ENCODE measurements at places on chromosomes 4 and X.

- no peak for DNase-seq
These were observed 495.2 kb downstream of the MID1IP1 start for GRCh38 chrX:39296472-39296871.

GRCh38 chrX:71489540-71489939, 43.4 kb upstream of the OGT start:
- no peak for DNase-seq

- no peak for DNase-seq
These were observed 4.1 kb upstream of the CTBP1 start for GRCh38 chr4:1252928-1253492.

DNA sequence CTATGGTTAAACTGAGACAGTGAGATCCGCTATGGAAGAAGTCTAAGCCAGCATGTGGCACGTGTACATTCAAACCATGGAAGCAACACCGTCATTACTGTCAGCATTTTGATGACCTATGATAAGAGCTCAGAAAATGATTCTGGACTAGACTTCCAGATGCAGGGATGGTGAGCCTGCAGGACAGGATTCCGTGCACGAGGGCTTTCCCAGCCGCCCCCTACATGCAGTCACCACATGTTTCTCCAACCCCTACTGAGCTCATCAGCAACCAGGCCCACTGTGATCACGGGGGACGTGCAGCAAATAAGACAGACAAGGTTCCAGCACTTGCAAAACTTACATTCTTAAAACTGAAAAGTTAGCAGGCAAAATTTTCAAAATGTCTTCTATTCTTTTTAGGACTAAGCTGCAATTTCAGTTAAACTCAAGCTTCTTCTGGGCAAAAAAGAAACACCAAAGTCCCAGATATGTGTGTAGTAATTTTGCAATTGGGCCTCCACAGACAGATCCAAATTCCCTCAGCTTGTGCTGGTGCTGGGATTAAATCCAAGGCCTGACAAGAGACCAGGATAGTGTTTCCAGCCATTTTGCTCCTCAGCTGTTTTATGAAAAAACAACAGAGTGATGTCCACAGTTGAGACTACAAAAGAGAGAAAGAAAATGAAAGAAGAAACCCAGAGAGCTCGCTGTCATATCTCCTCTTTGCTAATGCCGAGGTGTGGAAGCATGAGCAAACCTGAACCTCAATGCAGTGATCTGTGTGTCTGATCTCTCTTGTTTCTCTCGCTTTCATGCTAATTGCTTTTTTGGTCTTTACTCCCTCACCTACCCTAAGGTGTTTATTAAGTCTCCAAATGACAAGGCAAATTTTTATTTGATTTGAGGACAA, 118.2 kb downstream of the AFAP1 start:
- no peak for DNase-seq

DNA sequence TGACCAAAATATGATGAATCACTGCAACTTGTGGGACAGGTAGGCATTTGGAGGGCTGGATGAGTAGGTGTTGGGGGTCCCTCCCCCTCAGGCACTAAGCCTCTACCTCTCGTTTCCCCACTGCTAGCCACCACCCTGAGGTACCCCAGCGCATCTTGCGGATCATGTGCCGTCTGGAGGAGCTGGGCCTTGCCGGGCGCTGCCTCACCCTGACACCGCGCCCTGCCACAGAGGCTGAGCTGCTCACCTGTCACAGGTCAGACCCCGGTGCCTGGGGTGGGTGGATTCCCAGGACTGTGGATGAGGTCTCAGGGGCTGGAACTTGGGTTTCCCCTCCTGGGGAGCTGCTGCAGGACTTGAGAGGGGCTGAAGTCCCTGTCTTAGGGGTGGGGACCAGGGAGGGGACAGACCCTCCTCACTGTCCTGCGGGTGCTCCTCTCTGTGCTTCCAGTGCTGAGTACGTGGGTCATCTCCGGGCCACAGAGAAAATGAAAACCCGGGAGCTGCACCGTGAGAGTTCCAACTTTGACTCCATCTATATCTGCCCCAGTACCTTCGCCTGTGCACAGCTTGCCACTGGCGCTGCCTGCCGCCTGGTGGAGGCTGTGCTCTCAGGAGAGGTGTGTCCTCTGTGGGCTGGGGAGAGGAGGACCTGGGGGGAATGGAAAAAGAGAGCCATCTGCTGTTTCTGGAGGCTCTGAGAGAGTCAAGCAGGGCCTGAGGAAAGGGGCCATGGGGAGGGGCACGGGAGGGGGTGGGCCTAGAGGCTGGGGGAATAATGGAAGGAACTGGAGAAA, 10.1 kb upstream of the ERAS start:
- DNase-seq = no peak

DNA sequence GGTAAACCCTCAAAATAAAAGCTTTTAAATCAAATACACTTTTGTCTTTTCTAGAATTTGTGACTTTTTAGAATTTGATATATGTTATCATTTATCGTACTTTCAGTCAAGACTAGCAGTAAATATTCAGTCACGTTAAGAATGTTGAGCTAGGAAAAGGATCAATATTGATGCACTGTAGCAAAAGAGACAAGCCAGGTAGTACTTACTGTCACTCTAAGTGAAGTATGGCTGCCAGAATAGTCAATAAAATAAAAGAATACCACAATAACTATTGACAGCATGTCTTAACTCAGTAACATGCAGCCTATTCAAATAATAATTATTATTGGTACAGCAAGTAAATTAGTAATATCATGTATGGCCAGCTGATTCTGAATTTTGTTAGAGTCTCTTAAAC, 43.6 kb upstream of the GPRIN3 start:
- DNase-seq = no peak

DNA sequence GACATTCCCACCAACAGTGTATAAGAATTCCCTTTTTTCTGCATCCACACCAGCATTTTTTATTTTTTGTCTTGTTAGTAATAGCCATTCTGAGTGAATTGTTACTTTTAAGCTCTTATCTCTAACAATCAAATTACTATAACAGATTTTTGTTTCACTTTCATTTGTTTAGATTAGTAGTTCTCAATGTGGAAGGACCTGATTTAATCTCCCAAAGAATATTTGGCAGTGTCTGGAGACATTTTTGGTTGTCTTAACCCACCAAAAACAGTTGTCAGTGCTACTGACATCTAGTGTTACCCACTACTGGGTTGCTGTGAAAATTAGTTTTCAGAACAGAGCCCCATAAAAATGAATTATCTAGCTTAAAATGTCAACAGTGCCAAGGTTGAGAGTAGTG, 37.9 kb downstream of the RUFY3 start:
- no peak for DNase-seq

Measured in right renal cortex interstitium (tissue), 3 donors.